ENCODE measurements at places on chromosomes 2 and 18.

- DNase-seq = no peak
Observed at GRCh38 chr2:189402932-189403331, 38.3 kb upstream of the WDR75 start.

GRCh38 chr2:156619021-156619539, 182.9 kb downstream of the GPD2 start:
- DNase-seq = no peak

DNA sequence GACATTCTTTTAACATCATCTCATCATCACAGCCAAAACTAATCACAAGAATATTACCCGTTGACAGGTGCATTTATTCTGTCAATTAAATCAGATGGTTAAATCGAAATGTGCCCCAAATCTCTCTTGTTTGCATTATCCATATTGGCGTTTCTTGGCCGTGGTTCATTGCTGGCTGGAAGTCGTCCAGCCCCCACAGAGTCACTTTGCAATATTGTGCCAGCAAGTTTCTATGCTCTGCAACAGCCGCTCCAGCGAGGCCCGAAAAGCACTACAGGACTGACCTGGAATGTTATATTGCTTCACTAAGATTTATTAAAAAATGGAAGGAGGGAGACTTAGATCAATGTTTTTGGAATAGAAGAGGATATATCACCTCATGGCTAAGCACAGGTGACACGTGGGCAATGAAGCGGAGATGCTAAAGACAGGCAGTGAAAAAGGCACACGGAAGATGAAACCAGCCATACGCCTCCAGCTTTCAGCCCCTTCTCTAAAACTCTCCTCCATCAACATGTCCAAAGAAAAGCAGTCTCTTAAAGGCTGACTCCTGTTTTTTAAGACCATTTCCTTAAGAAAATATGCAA, 176.8 kb upstream of the VRK2 start:
- no peak for DNase-seq

GRCh38 chr2:215772003-215772402, 241.3 kb downstream of the MREG start:
- DNase-seq = no peak

DNA sequence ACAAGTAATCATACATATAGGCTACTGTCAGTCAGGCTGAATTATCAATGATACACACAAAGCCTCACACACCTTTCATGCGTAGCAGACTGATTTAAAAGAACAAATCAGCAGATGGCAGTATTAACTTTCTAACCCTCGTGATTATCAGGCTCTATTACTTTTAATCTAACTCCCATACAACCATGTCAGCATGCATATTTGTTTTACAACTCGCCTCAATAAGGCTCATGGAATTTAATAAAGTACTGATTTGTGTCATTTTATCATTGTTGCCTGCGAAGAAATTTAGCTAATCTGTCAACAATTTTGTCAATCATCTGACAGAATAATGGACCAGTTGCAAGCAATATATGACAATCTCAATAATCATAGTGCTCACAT, 82.8 kb downstream of the SLC25A12 start:
- no peak for DNase-seq

- no peak for DNase-seq
Observed at GRCh38 chr2:106944215-106944614, 58.2 kb upstream of the ST6GAL2 start.

- DNase-seq = no peak
Observed at GRCh38 chr2:162839419-162839818, 852 bp upstream of the KCNH7 start.

DNA sequence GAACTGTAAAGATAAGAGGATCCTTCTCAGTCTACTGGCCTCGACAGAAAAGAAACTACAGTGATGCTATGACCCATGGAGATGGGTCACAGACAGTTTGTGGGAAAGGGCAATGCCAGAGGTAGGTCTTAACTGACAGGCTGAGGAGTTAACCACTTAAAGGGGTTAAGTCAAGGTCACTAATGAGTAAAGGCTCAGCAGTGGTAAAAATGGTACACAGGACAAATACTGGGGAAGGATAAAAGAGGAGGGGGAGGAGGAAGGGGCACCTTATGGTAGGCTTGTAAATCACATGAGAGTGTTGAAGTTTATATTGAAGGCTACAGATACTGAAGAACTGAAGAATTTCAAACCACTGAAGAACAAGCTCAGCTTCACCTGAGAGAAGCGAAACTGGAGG, 9.9 kb downstream of the IER3IP1 start:
- DNase-seq = no peak

DNA sequence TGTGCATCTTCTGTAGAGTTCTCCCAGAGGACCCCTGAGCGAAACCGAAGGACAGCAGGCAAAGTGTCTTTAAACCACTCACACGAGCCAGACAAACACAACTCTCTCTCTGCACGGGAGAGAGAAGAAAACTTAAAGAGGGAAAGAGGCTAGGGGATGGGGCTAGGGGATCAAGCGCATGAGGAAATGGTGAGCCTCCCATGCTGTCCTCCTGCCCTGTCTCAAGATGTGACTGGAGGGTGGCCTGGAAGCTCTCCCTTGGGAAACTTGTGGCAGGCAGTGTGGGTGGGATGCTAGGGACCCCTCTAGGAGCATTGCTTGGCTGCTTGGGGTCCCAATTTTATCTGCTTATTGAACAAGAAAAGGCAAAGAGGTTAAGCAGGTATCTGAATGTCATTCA, 44.5 kb downstream of the CYP26B1 start:
- DNase-seq = no peak

DNA sequence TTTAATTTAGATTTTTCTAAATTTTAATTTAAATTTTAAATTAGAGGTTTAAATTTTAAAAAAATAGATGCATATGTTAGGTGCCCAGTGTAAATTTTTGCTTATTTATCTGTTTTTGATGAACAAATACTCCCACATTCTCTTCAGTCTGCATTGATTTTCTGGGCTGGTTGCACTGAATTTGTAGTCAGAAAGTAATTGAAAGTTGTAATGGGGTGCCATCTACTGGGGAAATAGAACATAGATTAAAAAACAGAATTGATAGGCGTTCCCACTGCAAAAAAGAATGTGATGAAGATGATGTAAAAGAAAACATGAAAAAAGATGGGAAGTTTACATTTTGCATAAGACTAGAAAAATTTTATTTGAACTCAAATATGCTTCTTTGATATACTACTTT, 51.7 kb upstream of the CCDC85A start:
- DNase-seq = no peak

All from activated CD8-positive, alpha-beta memory T cell treated with anti-CD3 and anti-CD28 coated beads for 1 hour (primary cell).